ENCODE measurements at places on chromosomes 16 and 17. TPM values are rescaled to one million over a fixed set of nuclear protein-coding genes. Genes with fewer than 3 reads are reported as not detected.

Gene DEXI
- total RNA-seq, result 57.8 TPM

Gene CCL16
- not detected for total RNA-seq

Gene ITGA2B
- 0.56 TPM for total RNA-seq

Gene ZNF469
- total RNA-seq, result 2.8 TPM

Gene GLOD4
- 116 TPM for total RNA-seq

Gene OR3A1
- under 0.01 TPM for total RNA-seq

Gene AKAP1
- total RNA-seq, result 11.0 TPM

Data from regular cardiac myocyte (primary cell).